Lung (tissue), 17 donors: ENCODE measurements at places on chromosomes 5 and 9.

DNA sequence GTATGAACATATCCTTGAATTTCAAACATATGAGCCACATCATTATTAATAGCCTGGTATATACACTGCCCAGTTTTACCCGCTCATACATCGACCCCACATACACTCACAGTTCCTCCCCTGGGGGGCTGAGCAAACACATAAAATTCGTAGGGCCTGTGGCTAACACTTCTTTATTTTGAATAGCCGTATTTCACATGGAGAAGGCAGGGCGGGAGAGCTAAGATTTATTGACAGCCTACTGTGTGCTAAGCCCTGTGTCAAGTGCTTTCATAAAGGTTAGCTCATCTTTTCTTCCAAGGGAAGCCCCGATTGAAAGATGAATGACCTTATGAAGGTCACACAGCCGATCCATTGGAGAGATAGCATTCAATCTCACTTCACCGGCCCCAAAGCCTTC, 134.4 kb downstream of the ENC1 start:
- DNase-seq: no peak

DNA sequence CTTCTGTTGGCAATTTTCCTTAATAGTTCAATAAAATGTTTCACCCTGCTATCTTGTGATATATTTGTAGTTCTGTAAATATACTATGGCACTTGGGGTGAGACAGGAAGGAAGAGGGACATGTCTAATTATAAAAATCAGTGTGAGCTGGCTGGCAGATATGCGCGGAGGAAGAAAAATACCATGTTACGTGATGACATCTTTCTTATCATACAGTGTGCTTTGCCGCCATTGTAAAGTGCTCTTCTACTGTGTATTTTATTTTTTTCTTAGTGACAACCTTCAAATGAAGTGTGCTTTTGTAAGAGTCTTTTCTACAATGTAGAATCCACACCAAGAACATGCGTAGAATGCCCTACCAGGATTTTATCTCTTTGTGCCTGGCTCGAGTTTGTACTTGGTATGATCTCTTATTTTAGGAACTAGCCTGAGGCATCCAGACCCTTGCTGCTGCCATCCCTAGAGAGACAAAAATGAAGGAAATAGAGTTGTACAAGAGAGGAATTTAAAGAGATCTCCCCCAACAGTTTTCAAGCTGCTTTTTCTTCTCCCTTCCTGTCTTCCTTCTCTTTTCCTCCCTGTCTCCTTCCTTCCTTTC, 46.7 kb upstream of the RIOK2 start:
- no peak for DNase-seq

- DNase-seq: peak; percentile 20
Measured at GRCh38 chr5:149079883-149080282, 17.0 kb upstream of the SH3TC2 start.

DNA sequence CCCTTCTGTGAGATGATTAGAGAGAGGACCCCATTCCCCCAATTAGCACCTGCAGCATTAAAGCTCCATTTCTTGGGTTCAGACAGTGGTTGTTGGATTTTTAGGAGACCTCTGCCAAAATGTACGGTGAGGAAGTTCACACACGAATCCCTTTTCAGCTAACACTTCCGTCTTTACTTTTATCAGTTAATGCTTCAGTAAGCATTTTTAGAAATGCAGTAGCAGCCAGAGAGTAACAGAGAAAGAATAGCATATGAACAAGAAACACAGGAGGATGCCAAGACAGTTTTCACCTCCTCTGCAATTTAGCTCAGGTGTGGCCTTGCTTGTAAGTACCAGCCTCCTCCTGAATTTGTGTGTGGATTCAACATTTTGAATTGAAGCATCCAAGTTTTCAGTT, 312.9 kb downstream of the ISL1 start:
- no peak for DNase-seq

DNA sequence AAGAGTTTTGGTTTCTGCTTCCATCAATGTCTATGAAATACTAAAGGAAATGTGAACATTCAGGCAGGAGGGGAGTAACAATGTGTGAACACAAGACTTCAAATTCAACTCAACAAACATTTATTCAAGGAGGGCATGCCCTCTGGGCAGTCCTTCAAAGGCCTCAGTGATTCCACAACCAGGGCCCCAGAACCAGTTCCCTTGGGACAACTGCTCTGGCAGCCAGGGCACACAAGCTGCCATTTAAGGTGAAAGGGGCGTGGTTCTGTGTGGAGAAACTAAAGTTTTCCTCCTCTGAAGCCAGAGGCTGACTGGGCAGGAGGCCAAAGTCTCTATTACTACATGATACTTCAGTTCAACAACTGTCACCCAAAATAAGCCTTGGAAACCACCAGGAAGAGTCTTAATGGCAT, 3.2 kb downstream of the RBM18 start:
- DNase-seq: peak; percentile 66

- DNase-seq: no peak
Measured at GRCh38 chr9:115234094-115234493, 116.1 kb upstream of the TNC start.

- DNase-seq: no peak
Measured at GRCh38 chr5:157271740-157272271, 5.9 kb downstream of the CYFIP2 start.

DNA sequence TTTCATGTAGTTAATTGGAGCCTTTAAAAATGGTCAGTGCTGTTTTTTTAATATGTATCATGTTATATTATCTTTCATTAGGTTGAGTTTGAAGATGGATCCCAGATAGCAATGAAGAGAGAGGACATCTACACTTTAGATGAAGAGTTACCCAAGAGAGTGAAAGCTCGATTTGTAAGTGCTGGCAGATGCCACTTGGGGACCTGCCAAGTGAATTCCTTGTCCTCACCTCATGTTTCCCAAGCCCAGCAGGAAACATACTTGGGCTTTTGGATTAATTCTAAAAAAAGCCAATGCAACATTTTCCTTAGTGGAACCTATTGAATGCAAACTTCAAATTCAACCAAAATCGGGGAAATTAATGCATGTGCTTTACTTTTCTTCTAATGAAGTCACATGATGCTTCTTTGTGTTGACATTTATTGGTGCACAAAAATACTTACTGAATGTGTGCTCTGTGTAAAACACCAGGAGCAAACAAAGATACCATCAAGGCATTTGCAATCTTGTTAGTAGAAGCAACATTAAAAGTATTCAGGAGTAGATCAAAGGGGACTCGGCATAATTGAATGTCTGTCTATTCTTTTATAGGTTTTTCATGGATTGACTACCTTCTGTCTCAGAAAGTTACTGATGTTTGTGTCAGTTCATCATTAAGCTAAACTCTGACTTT, 412.1 kb downstream of the KDM4C start:
- no peak for DNase-seq

DNA sequence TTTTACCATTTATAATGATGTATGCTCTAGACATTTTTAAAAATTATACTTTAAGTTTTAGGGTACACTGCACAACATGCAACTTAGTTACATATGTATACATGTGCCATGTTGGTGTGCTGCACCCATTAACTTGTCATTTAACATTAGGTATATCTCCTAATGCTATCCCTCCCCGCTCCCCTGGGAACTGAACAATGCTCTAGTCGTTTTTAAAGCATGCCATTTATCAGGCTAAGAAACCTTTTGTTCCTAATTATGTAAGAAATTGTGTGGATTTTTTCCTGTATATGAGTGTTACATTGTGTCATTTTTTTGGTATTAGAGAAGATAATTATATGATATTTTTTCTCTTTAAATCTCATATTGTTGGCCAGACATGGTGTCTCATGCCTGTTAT, 72.8 kb upstream of the SGCD start:
- DNase-seq: no peak

DNA sequence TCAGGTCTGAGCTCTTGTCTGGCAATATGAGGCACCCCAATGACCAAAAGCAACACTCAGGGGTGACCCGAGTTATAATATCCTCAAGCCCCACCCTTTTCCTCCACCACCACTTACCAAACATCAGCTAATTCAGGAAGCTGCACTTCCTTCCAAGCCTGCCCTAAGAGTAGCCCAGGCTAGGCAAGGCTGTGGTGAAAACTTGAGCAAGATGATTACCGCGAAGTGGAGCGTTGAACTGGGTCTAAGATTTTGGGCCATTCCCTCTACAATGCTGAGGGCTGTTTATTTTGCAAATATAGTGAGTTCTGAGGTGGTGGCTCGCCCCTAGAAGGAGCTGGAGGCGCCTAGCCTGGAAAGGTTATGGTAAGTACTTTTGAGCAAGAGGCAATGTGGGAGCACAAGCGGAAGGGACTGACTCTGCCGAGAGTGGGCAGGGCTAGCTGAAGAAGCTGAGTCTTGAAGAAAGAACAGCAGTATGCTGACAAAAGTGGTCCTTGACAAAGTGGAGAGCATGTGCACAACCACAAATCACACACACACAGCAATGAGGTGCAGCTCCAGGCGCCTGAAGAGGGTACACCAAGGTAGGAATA, at the start of gene HK3:
TSS of gene HK3 (minus strand) at position 51 of the 596 bp plus-strand sequence. CDS start 3,187 bp downstream, outside the sequence.
- DNase-seq: no peak

GRCh38 chr5:123261752-123262151, 161.5 kb downstream of the CEP120 start:
- no peak for DNase-seq

GRCh38 chr5:10303699-10304170, 4.0 kb downstream of the CMBL start:
- DNase-seq: no peak

DNA sequence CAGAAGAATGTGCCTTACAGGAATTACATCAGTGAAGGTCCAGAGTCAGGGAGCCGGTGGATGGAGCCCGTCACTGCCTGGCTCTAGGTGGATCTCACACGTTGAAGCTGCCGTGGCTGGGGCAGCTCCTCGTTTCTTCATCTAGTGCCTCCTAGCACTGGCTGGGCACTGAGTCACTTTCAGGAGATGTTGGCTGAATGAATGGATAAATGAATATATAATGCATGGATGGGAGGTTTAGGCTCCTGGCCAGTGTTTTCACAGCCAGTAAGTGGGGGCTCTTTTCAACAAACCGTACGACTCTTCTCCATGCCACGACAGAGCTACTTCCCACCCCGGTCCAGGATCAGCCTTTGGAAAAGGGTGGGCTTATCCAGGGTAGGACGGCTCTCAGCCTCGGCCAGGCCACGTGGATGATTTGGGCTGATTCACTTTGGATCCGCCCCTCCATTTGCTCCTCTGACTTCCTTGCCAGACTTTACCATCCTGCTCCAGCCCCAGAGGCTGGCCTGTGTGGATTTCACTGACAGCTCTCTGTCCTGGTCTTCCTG, 1.3 kb upstream of the SH3PXD2B start:
- peak; percentile 82 for DNase-seq
